ENCODE measurements at places on chromosomes 5 and 9.

- no peak for DNase-seq
Observed at GRCh38 chr9:16824545-16825330, 45.7 kb downstream of the BNC2 start.

- no peak for DNase-seq
Observed at GRCh38 chr9:124386201-124386600, 29.0 kb downstream of the PSMB7 start.

DNA sequence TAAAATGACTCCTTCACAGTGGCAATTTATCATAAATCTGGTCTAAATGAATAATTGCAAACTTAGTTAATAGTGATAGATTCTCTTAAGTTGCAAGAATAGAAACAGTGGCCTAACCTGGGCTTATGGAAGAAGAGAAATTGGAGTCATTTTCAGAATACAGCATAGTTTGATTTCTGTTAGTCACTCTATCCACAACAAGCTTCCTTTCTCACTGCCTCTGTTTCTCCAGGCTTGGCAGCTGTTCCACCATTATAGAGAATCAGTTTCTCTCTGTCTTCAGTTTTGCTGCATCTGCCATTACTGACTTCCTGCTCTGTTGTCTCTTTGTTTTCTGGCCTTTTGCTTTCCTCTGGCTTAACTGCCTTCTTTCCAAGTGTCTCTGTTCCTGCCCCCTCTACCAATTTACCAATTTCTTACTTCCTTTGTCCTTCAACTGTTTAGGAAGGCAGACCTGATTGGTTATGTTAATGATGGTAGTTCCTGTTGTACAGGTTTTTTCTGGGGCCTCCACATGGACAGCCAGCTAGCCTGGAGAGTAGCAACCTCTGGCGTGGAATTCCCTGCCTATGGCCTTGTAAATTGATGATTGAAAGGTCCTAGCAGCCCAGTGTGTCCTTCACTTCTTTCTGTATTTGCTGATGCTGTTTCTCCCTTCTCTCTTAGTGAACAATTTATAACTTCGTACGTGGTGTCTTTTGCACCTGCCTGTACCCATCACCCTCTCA lies 75.9 kb upstream of the RASGRF2 start:
- DNase-seq, result no peak

DNA sequence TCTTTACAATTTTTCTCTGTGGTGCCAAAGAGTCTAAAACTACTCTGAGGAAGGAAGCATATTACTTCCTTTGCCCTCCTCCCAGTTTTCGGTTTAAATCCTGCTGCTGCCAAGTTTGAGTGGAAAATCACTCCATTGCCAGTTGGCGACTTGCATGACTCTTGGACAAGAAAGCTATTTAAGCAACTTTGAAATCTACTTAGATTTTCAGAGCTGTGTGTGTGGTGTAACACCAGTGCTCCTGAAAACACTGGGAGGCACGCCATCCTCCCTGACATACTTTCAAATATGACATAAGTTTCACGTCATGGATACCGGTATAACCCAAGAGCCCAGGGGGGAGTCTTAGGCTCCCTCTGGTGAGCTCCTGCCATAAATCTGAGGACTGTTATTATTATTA lies 83.5 kb upstream of the RIOK2 start:
- no peak for DNase-seq

- no peak for DNase-seq
Observed at GRCh38 chr5:135205632-135206349, 171.8 kb upstream of the PITX1 start.
